ENCODE measurements at places on chromosomes 16 and 17. TPM values are rescaled to one million over a fixed set of nuclear protein-coding genes. Genes with fewer than 3 reads are reported as not detected.

- DNase-seq, result no peak
These were observed 7.6 kb downstream of the ATXN1L start for GRCh38 chr16:71853413-71853812.

- DNase-seq, result no peak
These were observed 25.0 kb downstream of the MAP3K3 start for GRCh38 chr17:63647065-63647725.

DNA sequence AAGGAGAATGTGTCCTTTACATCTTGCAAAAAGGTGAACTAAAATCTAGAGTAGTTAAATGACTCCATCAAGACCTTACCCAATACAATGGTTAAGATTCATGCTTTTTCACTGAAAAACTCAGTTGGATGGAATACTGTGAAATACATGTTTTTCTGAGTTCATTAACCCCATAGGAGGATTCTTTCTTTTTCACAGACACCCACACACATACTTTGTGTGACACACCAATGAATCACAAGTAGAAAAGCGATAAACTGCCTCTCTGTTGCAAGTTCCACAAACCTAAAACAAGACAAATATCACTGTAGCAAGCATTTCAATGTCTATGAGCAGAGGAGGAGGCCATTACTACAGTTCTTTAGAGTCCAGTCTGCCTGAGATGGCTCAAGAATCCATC is 258.8 kb upstream of the CDH5 start:
- no peak for DNase-seq

- DNase-seq, result peak; percentile 91
These were observed 84.1 kb upstream of the TOB1 start for GRCh38 chr17:50949989-50950877.

DNA sequence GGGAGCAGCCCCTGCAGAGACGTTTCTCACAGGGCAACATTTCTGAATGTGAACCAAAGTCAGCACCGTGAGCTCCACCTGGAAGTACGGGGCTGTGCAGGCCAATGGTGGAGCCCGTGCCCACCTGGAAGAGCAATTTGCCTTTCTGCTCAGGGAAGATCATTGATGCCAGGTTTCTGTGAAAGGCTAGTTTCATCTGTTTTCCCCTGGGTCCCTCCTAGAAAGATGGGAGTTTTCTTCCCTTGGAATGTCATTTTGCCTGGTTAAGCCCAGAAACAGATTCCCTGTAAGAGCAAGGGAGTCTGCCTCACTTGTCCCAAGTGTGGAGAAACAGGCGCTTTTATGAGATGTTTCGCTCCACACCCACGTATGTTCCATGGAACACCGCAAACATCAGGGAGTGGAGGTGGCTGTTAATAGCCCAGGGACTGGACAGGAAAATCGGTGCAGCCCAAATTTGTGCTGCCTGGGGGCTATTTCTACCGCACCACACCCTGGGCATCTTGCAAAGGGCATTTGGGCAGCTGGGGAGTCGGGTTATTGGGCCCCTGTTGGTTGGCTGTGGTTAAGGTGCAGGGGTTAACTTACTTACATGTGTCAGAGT is 2.6 kb downstream of the SLC6A4 start:
- no peak for DNase-seq

GRCh38 chr16:70759666-70760065 is 41.3 kb downstream of the VAC14 start:
- no peak for DNase-seq

- no peak for DNase-seq
These were observed 1.9 kb upstream of the CHST5 start for GRCh38 chr16:75537776-75538175.

DNA sequence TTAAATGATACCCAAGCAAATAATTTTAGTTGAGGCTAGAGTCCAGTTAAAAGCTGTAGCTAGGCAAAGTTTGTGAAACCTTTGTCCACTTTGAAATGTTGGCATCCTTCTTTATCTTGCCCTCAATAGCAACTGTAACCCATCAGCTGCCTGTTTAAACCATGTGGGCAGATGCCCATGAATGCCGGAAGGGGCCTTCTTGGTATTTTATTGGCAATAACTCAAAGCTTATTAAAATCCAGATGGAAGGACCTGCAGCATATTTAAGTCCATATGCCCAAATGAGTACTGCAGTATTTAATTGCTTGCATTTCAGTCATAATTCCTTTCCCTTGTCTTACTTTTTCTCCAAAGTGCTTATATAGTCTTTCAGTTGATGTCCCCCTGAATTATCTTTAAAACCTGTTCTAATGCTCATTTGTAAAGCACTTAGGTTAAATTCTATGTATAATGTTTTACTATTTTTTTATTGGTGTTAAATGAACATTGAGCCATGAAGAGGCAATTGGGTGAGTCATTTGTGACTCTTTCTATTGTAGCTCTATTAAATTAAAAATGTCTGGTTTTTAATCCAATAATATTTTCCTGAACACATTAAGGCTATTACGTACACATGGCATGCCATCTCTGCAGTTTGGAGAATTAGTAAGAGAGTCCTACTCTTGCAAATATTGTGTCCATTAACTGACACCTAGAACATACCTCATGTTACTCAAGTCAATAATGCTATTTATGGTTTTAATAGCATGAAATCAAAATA is 225.3 kb downstream of the KCNJ2 start:
- DNase-seq, result no peak

DNA sequence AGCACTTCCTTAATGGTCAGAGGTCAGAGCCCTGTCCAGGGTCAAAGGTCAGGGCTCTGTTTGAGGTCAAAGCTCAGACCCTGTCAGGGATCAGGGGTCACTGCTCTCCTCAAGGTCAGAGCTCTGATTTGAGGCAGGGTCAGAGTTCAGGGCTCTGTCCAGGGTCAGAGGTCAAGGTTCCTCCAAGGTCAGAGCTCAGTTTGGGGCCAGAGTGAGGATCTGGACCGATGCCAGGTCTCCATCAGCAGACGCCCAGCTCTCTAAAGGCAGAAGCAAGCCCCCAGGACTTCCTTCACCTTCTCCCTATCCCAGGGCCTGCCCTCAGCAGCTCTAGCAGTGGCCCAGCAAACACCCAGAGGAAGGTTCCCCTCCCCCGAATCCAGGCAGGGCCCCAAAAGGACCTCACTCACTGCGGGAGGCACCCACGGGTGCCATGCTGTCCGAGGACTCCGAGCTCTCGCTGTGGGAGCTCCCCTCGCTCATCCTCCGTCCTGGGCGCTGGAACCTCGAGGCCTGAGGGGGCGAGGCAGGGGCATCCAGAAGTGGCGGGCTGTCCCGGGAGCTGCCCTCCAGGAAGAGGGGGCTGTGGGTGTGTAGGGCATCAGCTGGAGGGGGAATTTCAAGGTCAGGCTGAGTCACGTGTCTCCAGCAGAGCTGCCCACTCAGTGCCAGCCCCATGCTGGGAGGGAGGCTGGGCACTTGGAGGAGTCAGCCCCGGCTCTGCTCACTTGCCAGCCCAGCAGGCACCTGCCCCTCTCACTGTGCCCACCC is 26.7 kb downstream of the PIMREG start:
- DNase-seq, result no peak

DNA sequence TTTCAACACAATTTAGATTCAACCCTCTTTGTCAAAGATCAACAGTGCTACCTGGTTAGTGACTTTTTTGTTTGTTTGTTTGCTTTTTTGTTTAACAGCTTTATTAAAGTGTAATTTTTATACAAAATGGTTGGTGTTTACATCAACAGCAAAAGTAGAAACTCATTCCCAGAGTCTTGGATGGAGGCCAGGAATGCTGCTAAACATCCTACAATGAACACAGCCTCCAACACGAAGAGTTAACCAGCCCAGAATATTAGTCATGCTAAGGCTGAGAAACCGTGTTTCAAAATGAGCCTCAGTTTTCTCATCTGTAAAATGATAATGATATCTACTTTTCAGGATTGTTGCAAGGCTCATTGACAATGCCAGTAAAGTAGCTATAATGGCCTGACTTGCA is 211.0 kb upstream of the MAF start:
- no peak for DNase-seq

DNA sequence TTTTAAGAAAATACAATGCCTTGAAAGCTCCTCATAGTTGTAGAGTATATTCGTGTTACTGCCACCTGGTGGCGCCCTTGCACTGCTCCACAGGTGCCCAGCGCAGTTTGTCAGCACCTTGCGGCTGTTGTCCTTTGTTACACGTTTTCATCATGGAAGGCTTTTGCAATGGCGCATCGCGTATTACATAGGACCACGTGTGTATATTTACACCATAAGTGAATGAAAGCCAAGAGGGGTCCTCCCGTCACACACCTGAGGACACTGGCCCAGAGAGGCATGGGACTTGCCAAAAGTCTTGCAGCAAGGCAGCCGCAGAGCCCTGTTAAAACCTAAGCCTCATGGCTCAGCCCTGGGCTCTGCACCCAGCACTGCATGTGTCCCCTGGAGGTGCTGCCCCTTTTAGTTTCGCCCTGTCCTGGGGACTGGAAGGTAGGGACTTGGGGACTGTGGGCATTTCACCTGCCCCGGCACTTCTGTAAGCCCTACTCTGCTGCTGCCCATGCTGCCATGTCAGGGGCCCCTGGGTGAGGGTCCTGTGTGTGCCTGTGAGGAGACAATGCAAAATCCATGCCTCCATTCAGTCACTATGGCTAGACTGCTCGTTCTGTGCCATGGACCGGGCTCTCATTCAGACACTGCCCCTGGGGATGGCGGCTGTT is 24.3 kb downstream of the POLR3E start:
- no peak for DNase-seq

DNA sequence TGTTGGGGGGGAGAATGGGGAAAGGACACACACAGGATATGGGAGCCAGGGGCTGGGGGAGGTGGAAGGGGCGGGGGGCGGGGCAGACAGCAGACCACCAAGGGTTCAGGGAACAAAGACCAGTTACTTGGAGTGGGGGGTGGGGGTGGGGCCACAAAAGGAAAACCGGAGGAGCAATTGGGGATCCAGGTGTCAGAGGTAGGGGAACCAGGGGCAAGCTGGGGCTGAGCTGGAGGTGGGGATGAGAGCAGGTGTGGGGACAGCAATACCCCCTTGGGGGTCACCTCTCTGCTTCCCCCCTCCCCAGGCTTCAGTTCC is 1.4 kb upstream of the ORAI3 start:
- DNase-seq, result no peak

DNA sequence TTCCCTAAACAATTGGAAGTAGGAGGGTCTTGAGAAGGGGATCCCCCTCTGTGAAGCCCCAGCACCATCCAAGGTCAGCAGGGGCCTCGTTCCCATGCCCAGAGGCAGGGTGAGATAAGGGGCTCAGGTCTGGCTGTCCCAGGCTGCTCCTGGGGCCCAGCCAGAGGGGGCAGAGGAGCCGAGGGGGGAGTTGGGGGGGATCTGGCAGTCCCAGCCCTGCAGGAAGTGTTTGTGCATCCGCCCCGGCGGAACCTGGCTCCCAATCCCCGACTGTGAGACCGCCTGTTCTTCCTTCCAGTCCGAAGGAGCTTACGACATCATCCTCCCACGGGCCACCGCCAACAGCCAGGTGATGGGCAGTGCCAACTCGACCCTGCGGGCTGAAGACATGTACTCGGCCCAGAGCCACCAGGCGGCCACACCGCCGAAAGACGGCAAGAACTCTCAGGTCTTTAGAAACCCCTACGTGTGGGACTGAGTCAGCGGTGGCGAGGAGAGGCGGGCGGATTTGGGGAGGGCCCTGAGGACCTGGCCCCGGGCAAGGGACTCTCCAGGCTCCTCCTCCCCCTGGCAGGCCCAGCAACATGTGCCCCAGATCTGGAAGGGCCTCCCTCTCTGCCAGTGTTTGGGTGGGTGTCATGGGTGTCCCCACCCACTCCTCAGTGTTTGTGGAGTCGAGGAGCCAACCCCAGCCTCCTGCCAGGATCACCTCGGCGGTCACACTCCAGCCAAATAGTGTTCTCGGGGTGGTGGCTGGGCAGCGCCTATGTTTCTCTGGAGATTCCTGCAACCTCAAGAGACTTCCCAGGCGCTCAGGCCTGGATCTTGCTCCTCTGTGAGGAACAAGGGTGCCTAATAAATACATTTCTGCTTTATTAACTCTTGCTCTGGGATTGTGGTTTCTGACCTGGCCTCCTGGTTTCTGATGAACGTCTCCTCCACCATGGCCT is 14.9 kb downstream of the GPRC5C start:
- DNase-seq, result peak; percentile 82

DNA sequence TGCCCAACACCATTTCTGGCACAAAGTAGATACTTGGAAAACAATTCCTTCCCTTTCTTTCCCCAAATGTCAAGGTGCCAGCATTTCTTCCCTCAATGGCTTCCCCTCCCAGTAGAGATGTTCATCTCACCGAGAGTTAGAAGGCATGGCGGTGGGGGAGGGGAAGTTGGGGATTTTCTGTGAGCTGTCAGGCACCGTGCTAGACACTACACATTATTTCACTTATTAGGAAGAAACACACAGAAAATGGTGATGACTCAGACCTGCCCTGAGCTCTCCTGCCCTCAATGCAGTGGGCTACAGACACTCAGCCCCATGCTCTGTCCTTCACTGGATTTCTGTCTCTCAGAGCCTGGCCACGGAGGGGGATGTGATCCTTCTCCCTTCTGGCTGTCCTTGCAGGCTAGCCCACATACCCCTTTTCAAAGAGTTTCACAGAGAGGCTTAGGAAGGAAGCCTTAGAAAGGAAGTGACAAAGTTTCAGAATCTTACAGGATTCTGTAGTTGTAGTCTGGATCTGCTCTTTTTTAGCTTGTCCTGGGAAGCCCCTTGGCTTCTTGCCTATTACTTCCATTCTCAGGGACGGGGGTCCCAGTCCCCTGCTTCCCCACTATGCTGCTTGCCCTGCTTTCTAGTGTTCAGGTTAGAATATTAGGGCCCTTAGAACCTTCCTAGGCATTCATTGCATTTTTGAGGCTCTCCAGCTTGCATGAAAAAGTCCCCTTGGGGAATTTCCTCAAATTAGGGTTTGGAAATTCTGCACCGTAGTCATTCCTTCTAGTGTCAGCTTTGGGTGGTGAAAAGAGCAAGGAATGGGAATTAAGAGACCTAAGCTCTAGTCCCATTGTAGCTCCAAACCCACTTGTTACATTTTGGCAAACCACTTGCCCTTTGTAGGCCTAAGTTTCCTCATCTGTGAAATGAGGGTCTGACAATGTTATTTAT is 12.2 kb upstream of the CCL5 start:
- peak; percentile 38 for DNase-seq

DNA sequence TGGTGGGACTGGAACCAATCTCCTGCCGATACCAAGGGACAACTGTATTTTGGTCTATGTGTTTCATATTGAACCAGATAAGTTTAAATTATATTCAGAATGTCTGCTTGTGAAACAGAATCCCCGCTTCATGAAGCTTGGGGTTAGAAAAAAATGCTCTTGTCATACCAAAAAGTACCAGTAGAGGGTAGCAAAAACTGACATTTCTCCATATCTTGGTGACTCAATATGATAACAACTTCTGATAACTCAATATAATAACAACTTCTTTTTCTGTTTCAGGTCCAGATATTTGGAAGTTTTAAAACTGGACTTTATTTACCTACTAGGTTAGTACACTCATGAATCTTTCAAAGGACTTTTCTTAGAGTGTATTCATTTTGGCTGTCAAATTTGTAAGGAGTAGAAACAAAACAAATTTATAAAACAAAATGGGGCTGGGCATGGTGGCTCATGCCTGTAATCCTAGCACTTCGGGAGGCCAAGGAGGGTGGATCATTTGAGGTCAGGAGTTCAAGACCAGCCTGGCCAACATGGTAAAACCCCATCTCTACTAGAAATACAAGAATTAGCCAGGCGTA is 52.3 kb upstream of the ADCY7 start:
- no peak for DNase-seq

Gene ZNF598
- 21.9 TPM for total RNA-seq

Gene TLCD2
- total RNA-seq, result 2.6 TPM

Gene NOG
- not detected for total RNA-seq

Gene HSPB9
- total RNA-seq, result not detected

Gene ADAP2
- 6.8 TPM for total RNA-seq

Gene NPW
- not detected for total RNA-seq

Gene MT1A
- 1.5 TPM for total RNA-seq

Gene DCAF7
- 47.4 TPM for total RNA-seq

Gene KRTAP4-5
- not detected for total RNA-seq

Gene RAMP2
- 45.8 TPM for total RNA-seq

Gene NPIPB13
- 3.2 TPM for total RNA-seq

Gene MEOX1
- total RNA-seq, result 19.8 TPM

Gene VPS35
- 86.9 TPM for total RNA-seq
